ENCODE measurements at places on chromosomes 6 and 20.

- DNase-seq = no peak
Measured at GRCh38 chr6:101118136-101118396, 236.9 kb upstream of the ASCC3 start.

GRCh38 chr6:22765015-22765414, 195.6 kb downstream of the HDGFL1 start:
- DNase-seq = no peak

- no peak for DNase-seq
Measured at GRCh38 chr6:49890988-49891387, 24.7 kb upstream of the CRISP1 start.

GRCh38 chr6:13452346-13453117, 34.9 kb downstream of the GFOD1 start:
- DNase-seq = no peak

DNA sequence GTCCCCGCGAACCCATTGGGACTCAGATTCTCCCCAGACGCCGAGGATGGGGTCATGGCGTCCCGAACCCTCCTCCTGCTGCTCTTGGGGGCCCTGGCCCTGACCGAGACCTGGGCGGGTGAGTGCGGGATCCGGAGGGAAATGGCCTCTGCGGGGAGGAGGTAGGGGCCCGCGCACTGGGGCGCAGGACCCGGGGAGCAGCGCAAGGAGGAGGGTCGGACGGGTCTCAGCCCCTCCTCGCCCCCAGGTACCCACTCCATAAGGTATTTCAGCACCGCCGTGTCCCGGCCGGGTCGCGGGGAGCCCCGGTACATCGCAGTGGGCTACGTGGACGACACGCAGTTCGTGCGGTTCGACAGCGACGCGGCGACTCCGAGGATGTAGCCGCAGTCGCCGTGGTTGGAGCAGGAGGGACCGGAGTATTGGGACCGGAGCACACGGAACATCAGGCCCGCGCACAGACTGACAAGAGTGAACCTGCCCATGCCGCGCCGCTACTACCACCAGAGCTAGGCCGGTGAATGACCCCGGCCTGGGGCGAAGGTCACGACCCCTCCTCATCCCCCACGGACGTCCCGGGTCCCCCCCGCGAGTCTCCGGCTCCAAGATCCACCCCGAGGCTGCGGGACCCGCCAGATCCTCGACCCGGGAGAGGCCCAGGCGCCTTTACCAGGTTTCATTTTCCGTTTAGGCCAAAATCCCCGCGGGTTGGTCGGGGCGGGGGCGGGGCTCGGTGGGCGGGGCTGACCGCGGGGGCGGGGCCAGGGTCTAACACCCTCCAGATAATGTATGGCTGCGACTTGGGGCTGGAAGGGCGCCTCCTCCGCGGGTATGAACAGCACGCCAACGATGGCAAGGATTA, 15.7 kb upstream of the HLA-A start:
- DNase-seq = no peak

GRCh38 chr20:37315021-37315451, 25.6 kb downstream of the MANBAL start:
- DNase-seq = no peak

GRCh38 chr6:40342723-40343122, 244.4 kb downstream of the LRFN2 start:
- no peak for DNase-seq

Measured in NCI-H2227 treated with DMSO at 0.1 percent for 48 hours (cell line).